ENCODE measurements at places on chromosomes 5 and 9.

GRCh38 chr9:69519470-69520240, 152.5 kb downstream of the APBA1 start:
- no peak for DNase-seq

DNA sequence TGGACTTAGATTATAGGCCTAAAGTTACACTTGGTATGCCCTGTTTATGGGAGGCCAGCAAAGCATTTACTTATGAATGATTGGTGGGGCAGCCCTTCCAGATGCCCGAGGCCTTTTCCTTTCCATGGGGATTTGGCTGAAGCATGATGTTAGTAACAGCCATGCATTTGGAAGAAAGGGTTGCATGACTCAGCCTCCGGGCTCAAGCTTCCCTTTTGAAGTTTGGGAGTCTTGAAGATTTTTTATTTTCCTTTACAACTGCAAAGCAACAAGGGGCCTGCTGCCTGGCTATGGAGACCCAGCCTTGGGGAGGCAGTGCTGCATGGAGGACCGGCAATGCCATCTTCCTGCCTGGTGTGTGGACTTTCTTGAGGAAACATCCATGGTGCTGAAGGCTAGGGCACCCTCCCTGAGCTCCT, 244.7 kb downstream of the ICE1 start:
- DNase-seq: no peak

DNA sequence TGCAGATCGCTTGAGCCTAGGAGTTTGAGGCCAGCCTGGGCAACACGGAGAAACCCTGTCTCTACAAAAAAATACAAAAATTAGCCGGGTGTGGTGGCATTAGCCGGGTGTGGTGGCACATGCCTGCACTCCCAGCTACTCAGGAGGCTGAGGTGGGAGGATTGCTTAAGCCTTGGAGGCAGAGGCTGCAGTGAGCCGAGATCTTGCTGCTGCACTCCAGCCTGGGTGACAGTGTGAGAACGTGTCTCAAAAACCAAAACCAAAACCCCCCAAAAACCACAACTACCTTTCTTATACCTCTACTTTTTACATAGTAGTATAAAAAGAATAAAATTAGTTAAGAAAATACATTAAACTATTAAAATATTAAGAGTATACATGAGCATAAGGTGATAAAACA, 121.2 kb downstream of the RAPGEF6 start:
- no peak for DNase-seq

DNA sequence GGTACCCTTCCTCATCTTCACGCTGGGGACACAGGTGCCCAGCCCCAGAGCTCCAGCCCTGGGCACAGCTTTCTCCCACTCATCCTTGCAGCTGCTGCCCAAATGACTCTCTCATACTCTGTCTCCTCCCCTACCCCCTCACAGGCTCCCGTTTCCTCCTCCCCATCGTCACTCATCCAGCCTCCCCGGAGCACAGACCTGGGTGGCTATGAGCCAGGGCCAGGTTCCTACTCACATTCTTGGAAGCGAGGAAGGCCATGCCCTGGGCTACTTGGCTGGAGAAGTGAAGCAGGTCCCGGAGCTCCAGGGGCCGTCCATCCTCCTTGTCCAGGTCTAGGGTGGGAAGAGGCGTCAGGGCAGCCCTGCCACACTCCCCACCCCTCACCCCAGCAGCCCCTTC, 29.3 kb downstream of the CSF1R start:
- no peak for DNase-seq

- DNase-seq: peak; percentile 86
Measured at GRCh38 chr9:125932012-125932411, 184.8 kb downstream of the PBX3 start.

DNA sequence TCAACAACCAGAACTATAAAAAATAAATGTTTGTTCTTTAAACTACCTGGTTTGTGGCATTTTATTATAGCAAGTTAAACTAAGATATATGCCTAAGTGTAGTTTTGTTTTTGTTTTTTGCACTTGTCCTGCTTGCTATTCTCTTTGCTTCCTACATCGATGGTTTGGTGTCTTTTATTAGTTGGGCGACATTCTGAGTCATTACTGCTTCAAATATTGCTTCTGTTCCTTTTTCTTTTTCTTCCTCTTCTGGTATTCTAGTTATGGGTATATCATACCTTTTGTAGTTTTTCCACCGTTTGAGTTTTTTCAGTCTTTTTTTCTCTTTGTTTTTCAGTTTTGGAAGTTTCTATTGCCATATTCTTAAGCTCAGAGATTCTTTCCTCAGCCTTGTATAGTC, 86.9 kb downstream of the MACIR start:
- DNase-seq: no peak

DNA sequence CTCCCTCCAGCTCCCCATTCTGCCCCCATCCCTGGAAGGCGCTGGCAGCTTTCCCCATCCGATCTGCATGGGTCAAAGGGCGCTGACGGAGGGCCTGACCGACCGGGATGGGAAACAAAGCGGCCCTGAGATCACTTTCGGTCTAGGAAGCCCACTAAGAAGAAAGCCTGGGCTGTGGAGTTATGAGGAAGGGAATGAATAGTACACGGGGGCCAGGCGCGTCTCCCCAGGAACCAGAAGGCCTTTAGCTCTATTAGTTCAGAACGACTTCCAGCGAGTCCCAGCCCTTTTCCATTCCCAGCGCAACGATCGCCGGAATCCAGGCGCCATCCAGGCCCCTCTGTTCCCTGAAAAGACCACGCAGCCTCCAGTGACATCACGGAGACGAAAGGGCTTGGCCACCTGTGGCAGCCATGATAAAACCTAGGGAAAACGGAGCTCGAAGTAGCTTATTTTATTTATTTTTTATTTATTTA, 70.1 kb upstream of the CCDC180 start:
- no peak for DNase-seq

- DNase-seq: no peak
Measured at GRCh38 chr5:151020304-151021110, at the start of gene GPX3. TSS of gene GPX3 (plus strand) at chr5:151020591. CDS start at chr5:151020655, 64 bp downstream.

DNA sequence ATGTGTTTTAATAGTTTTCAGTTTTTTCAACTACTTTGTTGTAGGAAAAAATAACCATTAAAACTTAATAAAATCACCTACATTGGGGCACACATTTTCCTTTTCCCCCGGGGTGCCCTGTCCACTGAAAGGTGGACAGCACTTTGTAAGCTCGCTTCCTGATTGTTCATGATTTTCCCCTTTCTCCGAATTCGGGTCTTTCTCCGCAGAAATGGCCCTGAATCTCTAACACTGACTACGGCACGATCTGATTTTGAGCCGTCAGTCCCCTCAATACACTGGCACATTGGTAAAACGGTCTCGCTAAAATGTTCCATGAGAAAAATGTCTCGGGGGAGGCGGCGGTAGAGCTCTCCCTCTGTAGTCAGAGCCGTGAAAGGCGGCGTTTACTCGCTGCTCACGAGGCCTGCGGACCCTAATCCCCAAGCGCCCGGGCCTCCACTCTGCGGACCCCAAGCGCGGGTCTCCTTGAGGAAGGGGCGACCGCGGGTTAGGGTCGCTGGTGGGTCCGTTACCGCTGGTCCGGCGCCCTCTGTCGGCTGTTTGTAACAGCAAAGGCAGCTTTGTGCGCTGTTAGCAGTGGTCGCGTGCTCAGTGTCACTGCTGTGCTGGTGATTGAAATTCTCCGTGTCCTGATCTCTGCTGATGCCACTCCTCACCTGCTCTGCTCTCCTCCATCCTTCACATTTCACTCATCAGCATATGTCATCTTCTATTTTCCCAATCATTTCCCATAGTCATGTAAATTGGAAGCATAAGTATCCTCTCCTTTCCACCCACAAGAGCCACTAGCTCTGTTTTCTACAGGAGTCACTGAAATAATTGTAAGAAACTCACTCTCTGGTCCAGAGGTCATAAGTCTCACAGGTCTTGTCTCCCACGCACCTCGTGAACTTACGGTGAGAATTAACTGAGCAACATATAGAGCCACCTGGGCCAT, 10.8 kb upstream of the IFNA2 start:
- DNase-seq: no peak

DNA sequence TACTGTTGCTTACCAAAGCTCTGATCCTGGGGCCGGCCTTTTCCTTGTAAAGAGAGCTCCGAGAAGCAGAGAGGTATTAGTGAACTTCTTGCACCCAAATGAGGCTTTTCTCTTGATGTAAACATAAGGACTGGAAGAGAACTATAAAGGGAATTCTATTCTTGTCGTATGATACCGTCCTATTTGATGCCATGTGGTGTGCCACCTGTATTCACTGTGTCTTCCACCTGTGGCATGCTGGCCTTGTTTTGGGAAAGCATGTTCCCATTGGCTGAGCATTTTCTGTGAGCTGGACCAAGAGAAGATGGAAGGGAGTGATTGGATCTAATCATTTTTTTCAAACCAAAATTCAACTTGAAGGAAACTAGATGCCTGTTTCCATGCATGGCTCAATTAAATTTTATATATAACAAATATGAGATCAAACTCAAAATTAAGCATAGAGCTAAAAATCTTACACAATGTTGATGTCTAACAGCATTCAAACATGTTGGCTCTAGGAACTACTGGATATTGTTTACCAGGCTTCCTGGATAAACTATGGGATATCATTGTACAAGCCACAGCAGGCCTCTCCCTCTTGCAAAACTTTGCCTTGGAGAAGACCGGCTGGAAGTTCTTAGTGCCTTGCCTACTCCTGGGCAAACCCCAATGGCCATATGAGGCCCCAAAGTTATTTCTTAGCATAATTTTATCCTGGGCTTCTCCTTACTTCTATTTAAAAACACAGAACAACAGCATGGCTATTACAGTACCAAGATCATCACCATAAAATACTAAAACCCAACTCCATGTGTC, 115.3 kb downstream of the TSSK1B start:
- DNase-seq: no peak

DNA sequence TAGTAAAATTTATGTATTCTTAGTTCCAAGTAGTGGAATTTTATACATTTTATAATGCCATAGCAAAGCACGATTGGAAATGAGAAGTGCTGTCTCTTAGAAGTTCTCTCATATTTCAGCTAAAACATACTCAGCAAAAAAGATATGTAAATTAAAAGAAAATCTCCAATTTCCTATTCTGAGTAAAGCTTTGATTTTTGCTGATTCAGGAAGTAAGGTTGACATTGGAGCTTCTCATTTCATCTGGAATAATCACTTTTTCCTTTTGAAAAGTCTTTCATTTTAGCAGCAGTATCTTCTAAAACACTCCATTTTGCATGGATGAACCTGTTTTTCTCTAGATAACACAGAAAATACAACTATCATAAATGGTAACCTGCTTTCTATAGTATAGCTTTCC, 121.0 kb downstream of the ZCCHC7 start:
- DNase-seq: no peak

GRCh38 chr9:87720173-87720572, 5.7 kb upstream of the CTSL start:
- no peak for DNase-seq

- no peak for DNase-seq
Measured at GRCh38 chr9:37148181-37148580, 27.8 kb downstream of the ZCCHC7 start.

DNA sequence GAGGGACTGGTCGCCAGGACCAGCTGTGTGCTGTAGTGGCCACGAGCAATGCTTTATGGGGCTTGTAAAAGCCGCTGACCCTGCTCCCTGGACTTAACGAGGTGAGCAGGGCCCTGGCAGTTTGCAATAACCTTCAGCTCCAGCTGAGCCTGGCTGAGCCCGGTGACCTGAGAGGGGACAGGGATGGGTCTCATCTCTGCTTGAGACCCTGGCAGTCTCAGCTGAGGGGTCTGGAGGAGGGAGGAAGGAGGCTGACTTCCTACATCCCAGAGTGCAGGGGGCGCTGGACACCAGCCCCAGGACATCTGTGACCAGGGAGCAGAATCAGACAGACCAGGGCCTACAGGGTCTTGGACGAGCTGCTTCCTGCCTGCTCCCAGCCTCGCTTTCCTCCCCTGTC, 277.5 kb upstream of the MVB12B start:
- no peak for DNase-seq
